ENCODE measurements at places on chromosomes 1 and 21.
A peak's percentile ranks its signal among the peaks of the same experiment; 100 is the strongest.

- no peak for DNase-seq
Observed at GRCh38 chr1:157597959-157598667, at the start of gene FCRL4. TSS of gene FCRL4 (minus strand) at chr1:157598085. CDS start at chr1:157597944, 141 bp downstream.

DNA sequence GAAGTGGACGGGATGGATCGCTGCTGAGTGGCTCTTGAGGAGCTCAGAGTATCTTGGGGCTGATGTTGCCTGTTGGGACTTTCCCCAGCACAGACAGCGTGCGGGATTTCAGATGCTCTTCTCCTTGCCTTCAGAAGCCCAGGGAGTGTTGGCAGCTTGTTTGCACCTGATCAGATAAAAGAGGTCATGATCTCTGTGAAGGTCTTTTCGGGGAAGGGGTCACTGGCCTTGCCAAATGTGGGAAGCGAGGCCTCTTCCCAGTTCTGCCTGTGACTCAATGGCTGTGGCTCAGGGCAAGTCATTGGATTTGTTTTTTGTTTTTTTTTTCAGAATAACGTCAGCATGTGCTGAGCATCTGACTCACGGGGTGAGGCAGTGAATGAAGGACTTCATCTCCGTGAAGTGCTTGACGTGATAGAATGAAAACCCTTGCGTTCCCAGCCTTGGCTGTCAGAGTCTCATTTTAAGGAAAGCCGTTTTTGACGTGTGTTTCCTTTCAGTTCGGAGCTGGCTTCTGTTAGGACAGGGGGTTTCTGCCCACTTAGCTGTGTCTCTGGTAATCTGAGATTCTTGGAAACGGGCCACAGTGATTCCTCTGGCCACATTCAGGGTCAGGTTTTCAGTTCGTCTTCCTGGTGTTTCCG lies 46.7 kb downstream of the GALNT2 start:
- DNase-seq: peak; percentile 95

DNA sequence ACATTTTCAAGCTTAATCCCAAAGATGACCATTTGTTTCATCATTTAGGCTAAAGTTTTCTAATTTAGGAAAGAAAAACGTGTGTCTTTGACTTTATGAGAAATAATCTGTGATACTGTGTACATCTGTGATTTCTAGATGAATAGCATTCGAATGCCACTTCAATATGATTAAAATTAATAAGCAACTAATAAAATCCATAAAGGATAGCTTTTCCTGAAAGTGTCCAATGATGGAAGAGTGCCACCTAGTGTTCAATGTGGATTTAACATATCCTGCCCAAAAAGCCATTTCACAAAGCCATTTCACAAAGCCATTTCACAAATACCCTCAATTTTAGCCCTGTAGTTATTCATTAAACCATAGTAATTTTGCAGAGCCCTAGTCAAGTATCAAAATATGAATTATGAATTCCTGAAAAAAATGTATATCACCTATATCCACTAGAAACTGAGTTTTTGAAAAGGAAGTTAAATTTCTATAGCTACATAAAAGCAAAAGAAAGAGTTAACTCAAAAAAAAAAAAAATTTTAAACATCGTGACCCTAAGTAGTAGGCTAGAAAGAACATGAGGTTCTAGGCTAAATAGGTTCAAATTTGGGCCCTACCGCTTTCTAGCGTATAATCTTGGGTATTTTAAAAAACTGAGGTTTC lies 19.1 kb downstream of the NME7 start:
- peak; percentile 36 for DNase-seq

DNA sequence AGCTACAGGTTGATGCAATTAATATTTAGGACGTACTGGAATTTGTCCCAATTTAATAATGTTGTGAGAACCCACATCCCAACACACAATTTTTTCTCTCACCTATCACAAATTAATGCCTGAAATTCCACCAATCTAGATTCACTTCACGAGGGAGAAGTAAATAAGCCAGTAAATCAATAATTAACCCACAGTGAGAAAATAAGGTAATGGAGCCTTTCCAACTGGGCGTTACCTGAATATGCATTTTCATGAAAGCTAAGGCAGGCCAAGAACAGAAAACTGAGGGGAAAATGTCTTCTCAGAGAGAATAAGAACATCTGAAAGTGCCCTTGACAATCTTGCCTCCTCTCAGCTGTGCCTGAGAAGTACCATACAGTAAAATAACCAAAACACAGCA lies 240.8 kb upstream of the NR5A2 start:
- DNase-seq: no peak

- DNase-seq: no peak
Observed at GRCh38 chr1:166062421-166063070, 104.3 kb downstream of the FAM78B start.

DNA sequence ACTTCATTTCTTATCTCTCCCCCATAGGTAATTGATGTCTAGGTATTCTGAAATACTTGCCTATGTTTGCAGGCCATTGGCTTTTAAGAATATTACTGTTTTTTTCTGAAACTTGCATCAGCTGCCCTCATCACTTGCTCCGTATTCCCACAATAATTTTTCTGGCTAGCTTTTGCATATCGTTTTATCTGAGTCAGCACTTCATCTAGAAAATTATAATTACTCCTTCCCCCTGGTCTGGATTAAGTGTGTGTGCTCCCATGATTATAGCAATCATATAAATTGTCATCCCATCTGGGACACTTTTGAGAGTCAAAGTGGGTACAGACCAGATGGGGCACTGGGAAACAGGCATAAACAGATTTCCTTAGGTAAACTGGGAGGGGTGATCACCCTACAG lies 583.2 kb upstream of the B3GALT2 start:
- no peak for DNase-seq

DNA sequence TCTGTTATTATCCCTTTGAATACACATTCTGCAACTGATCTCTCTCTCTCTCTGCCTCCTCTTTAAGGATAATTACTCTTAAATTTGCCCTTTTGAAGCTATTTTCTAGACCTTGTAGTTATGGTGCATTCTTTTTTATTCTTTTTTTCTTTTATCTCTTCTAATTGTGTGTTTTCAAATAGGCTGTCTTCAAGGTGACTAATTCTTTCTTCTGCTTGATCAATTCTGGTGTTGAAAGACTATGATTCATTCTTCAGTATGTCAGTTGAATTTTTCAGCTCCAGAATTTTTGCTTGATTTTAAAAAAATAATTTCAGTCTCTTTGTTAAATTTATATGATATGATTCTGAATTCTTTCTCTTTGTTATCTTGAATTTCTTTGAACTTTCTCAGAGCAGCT lies 95.6 kb upstream of the GPR52 start:
- no peak for DNase-seq

GRCh38 chr1:17676387-17677060 lies 78.6 kb upstream of the ACTL8 start:
- no peak for DNase-seq

DNA sequence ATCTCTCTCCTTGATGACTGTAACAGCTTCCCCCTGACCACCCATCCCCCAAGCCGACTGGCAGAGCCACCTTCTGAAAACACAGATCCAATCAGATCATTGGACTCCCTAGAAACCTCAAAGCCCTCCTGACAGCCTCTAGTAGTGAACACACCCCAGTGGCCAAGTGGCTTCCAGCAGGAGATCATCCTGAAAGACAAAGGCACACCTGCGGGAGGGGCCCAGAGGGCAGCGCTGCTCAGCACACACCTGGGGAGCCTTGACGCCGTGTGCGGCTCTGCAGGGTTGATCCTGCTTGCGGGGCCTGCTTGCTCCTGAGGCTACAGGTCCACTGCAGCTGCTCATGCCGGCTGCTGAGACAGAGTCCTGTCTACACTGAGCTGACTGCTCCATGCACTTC lies 41.5 kb downstream of the SLC66A1 start:
- DNase-seq: no peak

GRCh38 chr1:6505367-6506209 lies 14.1 kb upstream of the PLEKHG5 start:
- no peak for DNase-seq

GRCh38 chr1:206903687-206904086 lies 6.4 kb downstream of the IL24 start:
- no peak for DNase-seq

DNA sequence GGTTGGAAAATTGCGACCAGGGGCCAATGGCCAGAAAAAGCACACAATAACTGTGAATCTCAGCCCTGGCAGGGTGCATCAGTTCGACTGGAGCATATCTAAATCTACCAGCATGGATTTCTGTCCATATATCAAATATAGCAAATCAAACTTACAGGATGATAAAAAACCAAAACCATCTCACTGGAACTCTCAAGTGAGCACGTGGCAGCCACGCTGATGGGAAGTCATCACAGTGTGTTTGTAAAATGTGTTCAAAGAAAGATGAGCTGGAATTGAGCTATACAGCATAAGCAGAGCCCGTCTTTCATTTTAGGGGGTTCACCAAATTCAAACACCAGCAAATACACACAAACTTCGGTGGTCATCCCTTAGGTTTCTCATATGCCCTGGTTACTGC lies 610.1 kb downstream of the AJAP1 start:
- DNase-seq: no peak

DNA sequence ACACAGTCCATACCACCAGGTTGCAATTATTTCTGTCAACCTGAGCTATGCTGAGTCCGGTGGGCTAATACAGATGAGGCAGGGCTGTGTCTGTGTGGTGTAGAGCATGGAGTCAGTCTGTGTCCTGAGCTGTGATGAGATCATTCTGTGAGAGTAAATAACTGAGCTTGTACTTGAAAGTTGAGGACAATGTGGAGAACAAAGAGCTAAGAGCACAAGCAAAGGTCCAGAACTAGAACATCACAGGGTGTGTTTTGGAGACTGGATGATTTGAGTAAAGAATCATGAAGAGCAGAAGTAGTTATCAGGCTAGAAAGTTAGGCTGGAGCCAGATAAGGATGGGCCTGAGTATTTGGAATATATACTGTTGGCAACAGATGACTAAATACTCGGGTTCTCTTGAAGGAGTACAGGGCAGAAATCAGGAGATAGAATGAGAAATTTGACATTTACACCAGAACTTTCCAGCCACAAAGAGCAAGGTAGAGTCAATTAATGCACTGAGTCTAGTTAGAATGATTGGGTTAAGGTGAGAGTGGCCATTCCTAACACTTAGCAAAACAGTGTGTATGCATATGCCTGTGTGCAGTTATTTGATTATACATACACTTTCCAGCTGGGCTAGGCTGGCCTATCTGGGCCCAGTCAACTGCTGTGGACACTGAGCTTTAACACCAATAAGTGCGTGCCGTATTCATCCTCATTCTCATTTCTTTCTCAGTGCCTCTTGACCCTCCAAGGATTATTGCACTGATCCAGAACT lies 48.8 kb downstream of the LEPR start:
- DNase-seq: no peak

- DNase-seq: no peak
Observed at GRCh38 chr1:50111503-50111902, 2.8 kb downstream of the ELAVL4 start.

- DNase-seq: peak; percentile 58
Observed at GRCh38 chr1:206663832-206664652, 20.7 kb upstream of the MAPKAPK2 start.

- DNase-seq: no peak
Observed at GRCh38 chr1:66351913-66352312, 182.0 kb upstream of the SGIP1 start.

- DNase-seq: no peak
Observed at GRCh38 chr21:26077521-26077920, 93.0 kb downstream of the APP start.

GRCh38 chr1:215517441-215517891 lies 49.6 kb upstream of the KCTD3 start:
- peak; percentile 29 for DNase-seq

DNA sequence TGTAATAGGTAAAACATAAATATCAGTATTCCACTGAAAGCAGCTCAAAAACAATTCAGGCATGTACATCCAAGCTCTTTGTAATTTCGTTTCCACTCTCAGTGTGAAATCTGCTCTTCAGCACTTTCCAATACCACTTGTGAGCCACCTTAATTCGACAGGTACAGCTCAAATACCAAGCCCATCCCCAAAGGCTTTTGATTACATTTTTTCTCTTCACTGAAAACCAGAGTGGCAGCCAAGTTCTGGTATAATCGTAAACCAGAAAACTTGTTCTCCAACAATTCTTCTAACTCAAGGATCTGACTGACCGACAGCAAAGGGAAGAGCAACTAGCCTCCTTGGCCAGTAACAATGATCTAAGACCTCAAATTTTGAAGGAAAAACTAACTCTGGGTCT lies 36.8 kb downstream of the FBXO42 start:
- DNase-seq: no peak

- DNase-seq: no peak
Observed at GRCh38 chr1:2540816-2541492, 10.9 kb upstream of the HES5 start.

DNA sequence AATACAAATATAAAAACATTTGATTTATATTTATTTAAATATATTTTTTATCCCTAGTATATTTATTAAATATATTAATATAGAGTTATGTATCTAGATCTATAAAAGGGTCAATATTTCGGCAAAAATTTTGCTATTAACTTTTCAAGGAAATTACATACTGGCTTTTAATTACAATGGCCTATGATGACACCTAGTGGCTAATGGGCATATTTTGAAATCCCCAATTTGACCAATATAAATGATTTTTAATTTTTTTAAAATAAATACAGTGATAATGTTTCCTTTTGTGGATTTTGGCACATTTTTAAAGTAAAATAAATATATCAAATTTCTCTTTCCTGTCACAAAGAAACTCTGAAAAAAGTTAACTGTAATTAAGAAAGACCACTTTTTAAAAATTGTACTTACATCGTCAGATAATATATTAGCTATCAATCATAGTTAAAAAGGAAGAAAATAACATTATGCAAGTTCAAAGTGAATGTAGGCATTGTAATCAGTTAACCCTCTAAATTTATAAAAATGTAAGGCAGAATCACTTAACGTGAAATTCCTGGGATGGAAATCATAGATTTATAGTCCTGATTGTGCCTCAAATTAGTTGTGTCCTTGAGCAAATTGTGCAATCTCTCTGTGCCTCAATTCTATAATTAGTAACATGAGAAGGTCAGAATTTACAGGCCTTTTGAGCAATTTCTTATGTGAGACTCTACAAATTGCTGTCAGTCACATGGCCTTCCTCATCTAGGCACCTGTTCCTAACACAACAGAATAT lies 25.6 kb upstream of the RGS13 start:
- no peak for DNase-seq

DNA sequence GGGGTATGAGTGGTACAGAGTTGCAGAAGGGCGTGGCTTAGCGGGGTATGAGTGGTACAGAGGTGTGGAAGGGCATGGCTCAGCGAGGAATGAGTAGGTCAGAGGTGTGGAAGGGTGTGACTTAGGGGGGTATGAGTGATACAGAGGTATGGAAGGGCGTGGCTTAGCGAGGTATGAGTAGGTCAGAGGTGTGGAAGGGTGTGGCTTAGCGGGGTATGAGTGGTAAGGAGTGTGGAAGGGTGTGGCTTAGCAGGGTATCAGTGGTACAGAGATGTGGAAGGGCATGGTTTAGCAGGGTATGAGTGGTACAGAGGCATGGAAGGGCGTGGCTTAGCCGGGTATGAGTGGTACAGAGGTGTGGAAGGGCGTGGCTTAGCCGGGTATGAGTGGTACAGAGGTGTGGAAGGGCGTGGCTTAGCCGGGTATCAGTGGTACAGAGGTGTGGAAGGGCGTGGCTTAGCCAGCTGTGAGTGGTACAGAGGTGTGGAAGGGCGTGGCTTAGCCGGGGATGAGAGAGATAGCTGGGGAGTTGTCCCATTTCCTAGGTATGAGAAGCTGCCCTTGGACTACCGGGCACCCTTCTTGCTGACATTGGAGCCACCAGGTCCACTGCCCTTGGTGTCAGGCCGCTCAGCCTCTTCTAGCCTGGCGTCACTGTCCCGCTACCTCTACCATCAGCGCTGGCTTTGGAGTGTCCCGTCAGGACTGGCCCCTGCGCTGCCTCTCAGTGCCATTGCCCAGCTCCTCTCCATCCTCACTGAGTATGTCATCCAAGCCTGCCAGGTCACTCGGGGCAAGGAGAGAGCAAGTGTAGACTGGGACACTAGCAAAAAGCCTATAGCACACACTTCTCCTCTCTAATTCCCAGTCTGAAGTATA lies 29.8 kb downstream of the HYI start:
- DNase-seq: no peak

Data from HT1080 (cell line).